ENCODE measurements at places on chromosomes 3 and 15.

- DNase-seq = no peak
These were observed 43.5 kb downstream of the ABHD2 start for GRCh38 chr15:89131731-89132130.

- no peak for DNase-seq
These were observed 22.2 kb downstream of the IQSEC1 start for GRCh38 chr3:13051066-13051465.

GRCh38 chr15:55786341-55786740 is 43.4 kb upstream of the PRTG start:
- DNase-seq = no peak

DNA sequence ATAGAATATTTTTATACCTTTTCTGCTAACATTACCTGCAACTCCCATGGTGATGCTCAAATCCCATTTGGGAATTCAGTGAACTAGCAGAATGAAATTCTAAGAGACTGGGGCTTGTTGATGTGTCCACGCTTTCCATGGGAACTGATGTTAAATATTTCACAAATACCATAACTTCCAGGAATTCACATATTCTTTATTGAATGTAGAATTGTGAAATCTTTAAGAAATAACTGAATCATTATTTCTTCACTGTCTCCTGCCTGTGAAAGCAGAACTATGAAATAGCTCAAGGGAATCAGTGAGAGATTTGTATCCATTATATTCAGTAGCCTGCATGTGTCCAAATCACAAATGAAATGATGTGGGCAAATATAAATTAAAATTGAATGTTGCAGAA is 130.8 kb downstream of the SERPINI1 start:
- no peak for DNase-seq

DNA sequence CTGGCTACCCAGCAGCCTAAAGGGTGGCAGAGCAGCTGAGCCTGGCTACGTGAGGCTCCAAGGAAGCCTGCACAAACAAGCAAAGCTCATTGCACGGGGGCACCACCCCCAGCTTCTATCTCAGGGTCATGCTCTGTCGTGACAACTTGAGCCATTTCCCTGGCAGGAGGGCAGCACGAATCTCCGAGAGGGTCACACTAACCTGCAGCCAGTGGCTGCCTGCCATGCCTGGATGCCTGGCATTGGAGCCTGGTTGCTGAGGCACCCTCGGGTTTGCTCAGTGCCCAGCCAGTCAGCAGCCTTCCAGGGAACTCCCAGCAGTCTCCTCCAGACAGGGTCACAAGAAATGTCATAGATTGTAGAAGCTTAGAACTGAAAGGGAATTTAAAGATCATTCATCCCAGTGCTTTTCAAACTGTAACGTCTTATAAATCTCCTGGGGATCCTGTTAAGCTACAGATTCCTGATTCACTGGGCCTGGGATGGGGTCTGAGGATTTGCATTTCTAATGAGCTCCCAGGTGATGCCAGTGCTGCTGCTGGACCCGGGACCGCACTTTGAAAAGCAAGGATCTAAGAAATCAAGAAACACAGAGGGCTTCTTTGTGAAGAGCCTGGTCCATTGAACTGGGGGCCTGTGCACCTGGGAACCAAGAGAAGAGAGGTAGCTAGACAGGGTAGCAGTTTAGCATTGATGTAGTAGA is 48.4 kb downstream of the TMEM266 start:
- peak; percentile 15 for DNase-seq

DNA sequence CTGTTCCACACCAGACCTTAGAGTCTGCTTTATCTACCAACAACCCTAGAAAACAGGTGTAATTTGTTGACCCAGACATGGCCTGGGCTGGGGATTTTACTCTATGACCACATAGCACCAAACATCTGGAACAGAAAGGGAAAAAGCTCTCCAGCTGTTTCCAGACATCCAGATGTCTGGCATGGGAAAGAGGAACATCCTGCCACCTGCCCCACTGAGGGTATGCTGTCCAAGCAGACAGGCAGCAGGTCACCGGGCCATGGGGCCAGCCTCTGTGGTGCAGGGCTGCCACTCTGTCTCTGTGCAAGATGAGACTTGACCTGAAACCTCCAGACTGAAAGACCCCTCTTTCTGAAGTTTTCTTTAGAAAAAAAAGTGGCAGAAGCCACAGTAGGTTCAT is 359.3 kb upstream of the ICE2 start:
- no peak for DNase-seq

- peak; percentile 35 for DNase-seq
These were observed 61.3 kb downstream of the UACA start for GRCh38 chr15:70701891-70702568.

GRCh38 chr3:109553591-109554371 is 216.4 kb upstream of the DPPA4 start:
- DNase-seq = no peak

GRCh38 chr3:75294124-75294523 is 370.0 kb upstream of the FRG2C start:
- DNase-seq = peak; percentile 29

DNA sequence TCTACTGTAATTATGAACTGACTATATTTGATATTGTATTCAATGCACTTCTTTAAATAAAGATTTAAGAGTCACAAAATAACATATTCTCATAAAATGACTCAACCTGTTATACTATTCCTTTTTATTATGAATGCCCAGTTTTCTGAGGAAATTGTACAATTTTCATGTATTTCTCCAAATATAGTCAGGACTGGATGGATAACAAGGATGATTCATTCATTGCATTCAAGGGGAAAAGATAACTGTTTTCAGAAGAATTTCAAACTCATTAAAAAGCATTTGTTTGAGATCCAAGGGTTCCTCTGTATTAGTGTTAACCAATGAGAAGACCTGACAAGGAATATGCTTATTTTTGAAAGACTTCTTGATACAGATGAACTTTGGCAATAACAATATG is 163.7 kb downstream of the MEIS2 start:
- DNase-seq = no peak

- no peak for DNase-seq
These were observed 709.4 kb upstream of the NR2F2 start for GRCh38 chr15:95620934-95621579.

Data from pons (tissue), 1 donor.